ENCODE measurements at places on chromosomes 1 and 21.
A peak's percentile ranks its signal among the peaks of the same experiment; 100 is the strongest.

DNA sequence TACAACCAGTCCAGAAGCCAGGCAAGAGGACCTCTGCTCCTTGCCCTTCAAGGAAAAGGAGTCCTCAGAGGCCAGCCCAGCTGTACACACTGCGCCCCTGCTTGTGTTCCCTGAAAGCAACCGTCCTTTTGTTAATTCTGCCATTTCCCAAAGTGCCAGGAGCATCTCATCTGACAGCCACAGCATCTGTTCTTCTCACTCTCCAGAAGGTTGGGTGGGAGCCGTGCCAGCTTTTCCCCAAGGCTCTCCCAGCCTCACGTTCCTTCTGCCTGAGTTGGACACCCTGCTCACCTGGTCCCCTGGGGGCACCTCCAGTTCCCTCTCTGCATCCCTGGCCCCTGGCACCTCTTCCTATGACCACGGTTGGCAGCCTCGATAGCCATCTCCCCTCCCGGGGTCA, 10.5 kb upstream of the CNTN2 start:
- no peak for DNase-seq

GRCh38 chr1:54645806-54646676, 4.5 kb downstream of the MROH7 start:
- no peak for DNase-seq

GRCh38 chr1:108610073-108610472, 50.2 kb downstream of the EEIG2 start:
- DNase-seq: no peak

- no peak for DNase-seq
These were observed 415.6 kb downstream of the NPHP4 start for GRCh38 chr1:5576673-5577065.

DNA sequence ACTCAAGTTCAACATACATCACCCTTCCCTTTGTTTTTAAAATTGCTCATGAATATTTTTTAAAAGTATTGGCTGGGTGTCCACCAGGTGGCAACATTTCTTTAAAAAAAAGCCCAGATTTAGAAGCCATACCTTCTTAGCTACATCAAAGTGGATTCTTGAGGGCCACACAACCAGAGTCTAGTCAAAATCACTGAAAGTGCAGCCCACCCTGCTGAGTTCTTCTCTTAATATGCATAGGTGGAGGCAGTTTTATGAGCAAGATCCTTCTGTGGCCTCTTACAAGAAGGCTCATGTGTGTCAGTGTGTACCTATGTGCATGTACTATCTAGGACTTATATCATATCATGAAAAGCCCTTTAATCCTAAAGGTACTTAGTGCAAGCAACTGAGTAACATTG, 16.9 kb upstream of the GNG12 start:
- no peak for DNase-seq

GRCh38 chr21:28884481-28884880, 108.2 kb downstream of the LTN1 start:
- DNase-seq: no peak

GRCh38 chr1:221868593-221869303, 126.9 kb upstream of the DUSP10 start:
- peak; percentile 32 for DNase-seq

DNA sequence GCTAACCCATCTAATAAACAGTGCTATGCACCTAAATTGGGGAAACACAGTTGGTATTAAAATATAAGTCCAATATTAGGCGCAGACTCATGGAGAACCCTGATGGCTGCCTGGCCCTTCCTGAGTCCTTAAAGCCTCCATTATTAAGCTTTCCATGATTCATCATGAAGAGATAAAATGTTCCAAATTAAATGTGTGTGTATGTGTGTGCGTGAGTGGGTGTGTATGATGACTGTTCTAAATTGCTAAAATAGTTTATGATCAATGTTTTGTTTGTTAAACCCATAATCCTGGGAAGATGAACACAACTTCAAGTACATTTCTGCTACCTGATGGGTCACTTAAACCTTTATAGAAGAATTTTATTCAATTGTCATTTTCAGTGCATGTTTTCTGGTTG, 6.3 kb upstream of the RBBP5 start:
- DNase-seq: no peak

DNA sequence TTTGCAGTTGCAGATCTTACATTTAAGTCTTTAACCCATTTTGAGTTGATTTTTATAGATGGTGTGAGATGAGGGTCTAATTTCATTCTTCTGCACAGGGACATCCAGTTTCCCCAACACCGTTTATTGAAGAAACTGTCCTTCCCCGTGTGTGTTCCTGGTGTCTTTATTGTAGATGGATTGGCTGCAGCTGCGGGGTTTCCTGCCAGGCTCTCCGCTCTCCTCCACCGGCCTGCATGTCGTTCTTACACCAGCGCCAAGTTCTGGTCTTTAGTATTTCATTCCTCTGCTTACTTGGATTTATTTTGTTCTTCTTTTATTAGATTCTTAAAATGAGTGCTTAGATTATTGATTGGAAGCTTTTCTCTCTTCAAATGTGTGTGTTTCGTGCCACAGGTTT, 98.9 kb upstream of the COL6A1 start:
- no peak for DNase-seq

DNA sequence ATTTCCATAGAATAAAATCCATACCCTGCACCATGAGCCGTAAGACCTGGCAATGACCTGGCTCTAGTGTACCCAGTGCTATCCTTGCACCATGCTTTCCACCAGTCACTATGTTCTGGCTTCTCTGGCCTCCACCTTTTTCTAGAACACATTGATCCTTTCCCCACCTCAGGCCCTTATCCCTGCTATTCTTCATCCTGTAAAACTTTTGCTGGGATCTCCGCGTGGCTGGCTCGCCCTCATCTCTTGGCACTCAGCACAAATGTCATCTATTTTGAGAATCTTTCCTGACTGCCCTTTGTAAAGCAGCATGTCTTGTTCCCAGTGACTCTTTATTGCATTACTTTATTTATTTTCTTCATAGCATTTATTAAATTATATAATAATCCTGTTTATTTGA, 169.8 kb upstream of the B3GALT2 start:
- DNase-seq: no peak

All from NCI-H2081 treated with DMSO at 0.1 percent for 48 hours (cell line).